ENCODE measurements at places on chromosomes 2 and 18.

- DNase-seq = no peak
These were observed 70.4 kb downstream of the APLF start for GRCh38 chr2:68537809-68538208.

GRCh38 chr2:16247326-16248122 is 307.2 kb downstream of the MYCN start:
- no peak for DNase-seq

DNA sequence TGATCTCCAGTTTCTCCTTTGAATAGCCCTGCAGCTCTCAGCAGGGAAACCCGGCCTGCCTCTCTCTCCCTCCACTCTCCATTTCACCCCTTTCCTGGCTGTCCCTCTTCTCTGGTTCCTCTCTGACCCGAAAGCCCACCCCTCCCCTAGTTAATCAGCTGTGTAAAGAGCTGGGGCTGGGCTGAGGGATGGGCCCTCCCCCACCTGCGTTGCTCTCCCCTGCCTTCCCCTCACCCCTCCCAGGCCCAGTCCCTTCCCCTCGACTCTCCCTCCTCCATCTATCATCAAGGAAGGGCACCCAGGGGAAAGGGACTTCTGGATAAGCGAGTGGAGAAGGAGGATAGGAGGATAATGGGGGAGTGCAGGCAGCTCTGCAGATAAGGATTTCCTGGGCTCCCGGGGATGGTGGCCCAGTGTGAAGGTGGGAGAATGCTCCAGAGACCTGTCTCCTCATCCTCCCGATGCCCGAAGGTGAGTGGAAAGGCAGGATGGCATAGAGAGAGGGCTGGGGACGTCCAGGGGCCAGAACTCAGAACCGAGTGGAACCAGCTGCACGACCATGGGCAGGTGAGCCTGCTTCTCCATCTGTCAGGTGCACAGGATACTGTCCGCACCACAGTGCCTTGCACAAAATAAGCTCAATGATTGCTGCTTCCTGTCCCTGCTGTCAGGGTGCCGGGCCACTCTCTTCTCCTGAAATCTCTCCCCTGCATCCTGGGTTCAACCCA is 12.0 kb downstream of the SLC30A3 start:
- DNase-seq = no peak

DNA sequence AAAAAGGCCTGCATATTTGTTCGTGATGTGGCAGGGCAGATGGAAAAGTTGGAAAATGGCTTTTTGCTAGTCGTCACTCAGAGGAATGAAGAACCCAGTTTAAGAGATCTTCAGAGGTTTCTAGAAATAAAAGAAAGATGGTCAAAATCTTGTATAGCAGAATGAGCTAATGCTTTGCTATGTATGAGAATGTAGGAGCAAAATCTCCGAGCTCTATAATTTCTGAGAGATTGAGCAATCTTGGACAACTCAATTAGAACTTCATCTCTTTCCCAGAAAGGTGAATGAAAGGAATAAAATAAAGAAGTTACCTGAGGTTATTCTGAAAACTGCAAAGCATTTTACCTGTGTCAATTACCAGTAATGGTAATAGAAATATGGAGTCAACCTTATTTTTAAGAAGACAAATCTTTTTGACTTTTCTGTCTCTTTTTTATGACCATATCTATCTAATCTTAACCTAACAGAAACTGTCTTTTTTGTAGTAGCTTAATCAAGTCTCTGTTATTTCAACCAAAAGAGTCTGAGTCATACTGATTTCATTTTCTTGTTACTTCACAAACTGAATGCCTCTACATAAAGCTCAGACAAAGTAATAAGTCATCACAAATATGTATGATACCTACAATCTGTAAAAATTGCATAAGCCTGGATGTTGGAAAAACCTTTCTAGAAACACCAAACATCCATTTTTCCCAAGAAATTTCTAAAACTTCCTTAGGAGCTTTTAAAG is 32.5 kb downstream of the CCDC68 start:
- DNase-seq = no peak

DNA sequence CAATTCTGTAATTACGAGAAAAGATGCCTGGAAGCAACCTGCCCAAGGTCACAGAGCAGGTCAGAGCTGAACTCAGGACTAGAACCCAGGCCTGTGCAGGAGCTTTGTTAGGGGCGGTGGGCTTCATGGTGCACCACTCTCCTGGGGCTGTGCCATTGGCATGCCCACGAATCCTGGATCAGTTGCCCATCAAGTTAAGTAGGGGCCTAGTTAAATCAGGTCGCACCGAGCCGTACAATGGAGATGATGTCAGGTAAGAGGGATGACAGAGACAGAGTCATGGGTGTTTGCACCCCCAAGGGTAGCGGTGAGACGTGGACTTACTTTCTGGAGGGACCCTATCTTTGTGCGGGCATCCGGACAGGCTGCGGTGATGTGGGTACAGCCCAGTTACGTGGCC is 172.6 kb upstream of the PXDN start:
- no peak for DNase-seq

DNA sequence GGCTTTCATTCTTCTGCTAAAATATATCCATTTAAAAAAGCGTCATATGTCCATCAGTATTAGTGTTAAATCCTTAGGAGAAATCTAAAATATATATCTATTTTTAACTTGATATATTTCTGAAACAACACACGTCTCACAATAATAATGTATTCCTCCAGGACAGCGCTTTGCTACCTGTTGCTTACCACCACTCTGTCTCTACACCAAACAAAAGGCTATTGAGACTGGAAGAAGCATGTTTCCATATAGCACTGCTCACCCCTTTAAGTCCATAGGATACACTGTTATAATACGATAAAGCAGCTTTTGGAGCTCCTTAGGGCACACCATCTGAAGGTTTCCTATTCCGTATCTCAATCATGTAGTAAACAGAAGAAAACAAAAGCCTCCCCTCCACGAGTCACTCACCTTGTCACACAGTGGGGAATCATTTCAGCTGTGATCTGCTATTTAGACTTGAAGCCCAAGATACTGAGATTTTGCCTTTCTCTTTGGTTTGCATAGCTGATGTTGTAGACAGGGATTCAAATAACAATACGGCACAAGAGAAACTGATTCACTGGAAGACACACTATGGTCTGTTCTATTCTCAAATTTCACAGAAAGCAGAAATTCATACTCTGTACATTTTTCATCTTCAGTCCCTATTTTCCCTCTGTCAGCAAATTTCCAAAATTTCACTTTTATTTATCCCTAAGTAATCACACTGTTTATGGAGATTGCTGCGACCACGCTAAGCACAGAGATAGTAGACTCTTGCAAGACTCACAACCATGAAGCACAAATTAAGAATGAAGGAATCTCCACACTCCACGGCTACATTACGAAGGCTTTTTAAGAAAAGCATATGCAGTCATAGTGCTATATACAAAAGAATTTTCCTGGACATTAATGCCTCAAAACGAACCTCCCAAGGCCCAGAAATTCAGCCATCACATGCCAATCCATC is 187.1 kb downstream of the TCF4 start:
- no peak for DNase-seq

DNA sequence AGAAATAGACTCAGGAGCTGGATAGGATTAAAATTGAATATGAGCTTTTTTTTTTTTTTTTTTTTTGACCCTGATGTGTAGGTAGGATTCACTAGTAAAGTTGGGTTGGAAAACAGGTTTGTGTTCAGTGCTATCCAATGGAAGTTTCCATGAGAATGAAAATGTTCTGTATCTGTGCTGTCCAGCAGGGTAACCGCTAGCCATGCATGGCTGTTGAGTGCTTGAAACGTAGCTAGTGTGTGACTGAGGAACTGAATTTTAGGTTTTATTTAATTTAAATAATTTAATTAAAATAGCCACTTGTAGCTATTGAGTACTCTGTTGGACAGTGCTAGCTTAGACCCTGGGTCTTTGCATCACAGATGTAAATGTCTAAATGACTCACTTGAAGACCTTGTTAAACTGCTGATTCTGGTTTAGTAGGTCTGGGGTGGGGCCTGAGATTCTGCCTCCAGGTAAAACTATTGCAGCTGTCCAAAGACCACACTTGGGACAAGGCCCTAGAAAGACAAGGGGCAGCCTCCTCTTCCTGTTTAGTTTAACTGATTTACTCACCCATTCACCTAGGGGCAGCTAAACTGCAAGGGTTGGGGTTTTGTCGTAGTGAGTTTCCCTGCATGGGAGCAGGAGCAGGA is 84.7 kb upstream of the STON1 start:
- no peak for DNase-seq

DNA sequence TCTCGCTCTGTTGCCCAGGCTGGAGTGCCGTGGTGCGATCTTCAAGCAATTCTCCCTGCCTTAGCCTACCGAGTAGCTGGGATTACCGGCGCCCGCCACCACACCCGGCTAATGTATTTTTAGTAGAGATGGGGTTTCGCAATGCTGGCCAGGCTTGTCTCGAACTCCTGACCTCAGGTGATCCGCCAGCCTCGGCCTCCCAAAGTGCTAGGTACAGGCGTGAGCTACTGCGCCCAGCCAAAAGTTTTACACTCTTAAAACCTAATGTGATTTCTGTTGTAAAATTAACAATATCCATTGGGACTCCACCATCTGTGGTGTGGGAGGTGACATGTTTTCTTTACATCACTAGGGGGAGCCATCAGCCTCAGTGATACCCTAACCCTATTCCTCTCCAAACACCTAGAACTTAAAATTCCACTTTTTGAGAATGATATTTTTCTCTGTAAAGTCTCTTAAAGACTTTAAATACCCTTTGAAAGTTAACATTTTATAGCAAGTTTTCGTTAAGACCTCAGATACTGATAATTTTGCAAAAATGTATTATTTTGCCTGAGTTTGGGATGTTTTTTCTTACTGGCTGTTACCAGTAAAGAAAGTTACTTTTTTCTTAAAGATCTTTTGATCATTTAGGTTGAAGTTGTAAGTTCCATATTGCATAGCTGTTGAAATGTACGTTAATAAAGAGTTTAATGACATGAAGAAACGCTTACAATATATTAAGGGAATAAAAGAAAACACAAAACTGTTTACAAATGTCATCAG is 11.6 kb upstream of the EIF2AK2 start:
- no peak for DNase-seq

- no peak for DNase-seq
These were observed 130.0 kb downstream of the CAPN13 start for GRCh38 chr2:30677231-30677630.

GRCh38 chr18:36903215-36903928 is 74.4 kb downstream of the KIAA1328 start:
- DNase-seq = no peak

DNA sequence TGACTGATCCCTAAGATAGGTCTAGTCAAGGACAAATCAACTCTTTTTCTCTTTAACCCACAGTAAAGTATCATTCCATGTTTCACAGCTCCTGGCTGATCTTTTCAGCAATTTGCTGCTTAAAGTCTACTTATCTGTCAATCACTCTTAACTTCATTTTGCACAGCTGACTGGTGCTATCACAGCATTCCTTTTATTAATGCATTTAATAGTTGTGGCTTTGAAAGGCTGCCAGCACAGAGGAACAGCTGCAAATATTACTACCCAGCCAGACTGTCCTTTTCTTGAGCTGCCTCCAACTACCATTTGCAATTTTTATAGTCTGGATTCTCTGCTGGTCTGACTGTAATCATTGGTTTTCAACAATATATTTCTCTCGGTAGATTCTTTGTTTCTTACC is 303.5 kb downstream of the STK39 start:
- no peak for DNase-seq

- DNase-seq = no peak
These were observed 174.1 kb downstream of the NEDD4L start for GRCh38 chr18:58218117-58218516.

GRCh38 chr2:215002500-215002899 is 135.9 kb downstream of the ABCA12 start:
- no peak for DNase-seq

- DNase-seq = no peak
These were observed 35.3 kb downstream of the MEIS1 start for GRCh38 chr2:66470199-66470598.

- no peak for DNase-seq
These were observed 26.1 kb downstream of the KCTD18 start for GRCh38 chr2:200483729-200484198.

DNA sequence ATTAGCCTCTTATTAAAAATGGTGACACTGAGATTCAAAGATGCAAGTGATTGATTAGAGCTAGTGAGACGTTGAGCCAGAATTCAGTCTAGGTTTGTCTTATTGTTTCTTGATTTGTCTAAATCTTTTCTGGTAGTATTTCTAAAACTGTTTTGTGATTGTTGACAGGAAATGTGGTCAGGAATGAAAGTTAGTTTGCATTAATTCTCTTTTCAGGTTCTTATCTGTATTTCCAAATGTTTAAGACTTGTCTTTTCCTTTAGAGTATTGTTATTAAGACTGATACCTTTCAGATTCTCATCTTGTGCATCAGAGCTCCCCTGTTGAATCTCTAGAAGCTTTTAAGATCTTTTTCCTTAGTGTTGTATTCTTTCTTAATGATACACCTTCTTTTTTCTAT is 89.3 kb downstream of the MBD5 start:
- DNase-seq = no peak

- DNase-seq = no peak
These were observed 131.4 kb downstream of the ACOXL start for GRCh38 chr2:110863726-110864125.

DNA sequence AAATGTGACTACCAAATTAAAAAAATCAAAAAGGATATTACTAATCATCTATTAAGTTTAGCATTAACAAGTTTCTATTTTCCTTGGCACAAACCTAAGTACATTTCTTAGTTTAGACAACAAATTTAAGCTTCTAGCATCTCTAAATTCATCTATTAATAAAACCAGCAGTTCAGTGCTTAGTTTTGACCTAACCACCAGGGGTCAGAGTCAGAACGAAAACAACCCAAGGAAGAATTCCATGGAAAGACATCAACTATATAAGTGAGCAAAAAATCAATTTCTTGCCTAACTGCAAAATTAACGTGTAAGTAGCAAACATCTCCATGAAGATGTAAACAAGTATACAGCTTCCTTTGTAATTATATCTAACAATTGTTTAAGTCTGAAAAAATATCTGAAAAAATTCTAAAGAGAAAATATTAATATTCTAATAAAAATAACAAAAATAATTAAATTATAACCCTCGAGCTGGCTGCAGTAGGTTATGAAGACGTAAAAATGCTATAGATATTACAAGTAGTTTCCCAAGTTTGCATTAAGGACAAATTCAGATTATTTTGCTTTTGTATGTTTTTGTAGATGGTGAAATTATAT is 83.7 kb downstream of the CERKL start:
- no peak for DNase-seq

GRCh38 chr18:4455113-4455811 is at the start of gene DLGAP1:
Gene DLGAP1 (minus strand): TSS chr18:4455307.
- no peak for DNase-seq

Data from activated T-helper 1 cell treated with anti-CD3 and anti-CD28 coated beads, Interleukin-2, amount 50 U/mL, for 16 hours (primary cell).